NCI-H526 treated with DMSO at 0.1 percent for 48 hours (cell line): ENCODE measurements at places on chromosomes 11 and 22.

GRCh38 chr11:131957875-131958274, 587.5 kb downstream of the NTM start:
- DNase-seq = no peak

GRCh38 chr11:34064291-34064690, 12.8 kb downstream of the CAPRIN1 start:
- DNase-seq = no peak

DNA sequence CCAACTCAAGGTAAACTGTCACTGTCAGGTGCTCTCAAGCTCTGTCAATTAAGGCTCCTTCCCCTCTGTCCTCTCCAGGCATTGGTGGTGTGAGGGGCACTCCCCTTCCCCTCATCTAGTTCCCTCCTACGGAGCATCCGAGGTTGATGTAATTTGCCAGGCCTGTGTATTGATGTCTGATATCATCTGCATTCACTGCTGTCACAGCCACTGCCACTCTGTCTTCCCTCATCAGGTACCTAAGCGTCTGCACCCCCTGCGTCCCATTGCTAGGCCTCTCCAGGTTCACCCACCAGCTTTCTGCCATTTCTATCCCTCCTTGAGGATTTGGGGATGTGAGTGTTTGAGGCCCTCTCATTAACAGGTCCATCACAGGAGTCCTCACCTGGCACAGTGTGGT, 50.0 kb upstream of the SYT13 start:
- DNase-seq = no peak

GRCh38 chr11:63791495-63792167, 21.6 kb upstream of the SPINDOC start:
- no peak for DNase-seq

DNA sequence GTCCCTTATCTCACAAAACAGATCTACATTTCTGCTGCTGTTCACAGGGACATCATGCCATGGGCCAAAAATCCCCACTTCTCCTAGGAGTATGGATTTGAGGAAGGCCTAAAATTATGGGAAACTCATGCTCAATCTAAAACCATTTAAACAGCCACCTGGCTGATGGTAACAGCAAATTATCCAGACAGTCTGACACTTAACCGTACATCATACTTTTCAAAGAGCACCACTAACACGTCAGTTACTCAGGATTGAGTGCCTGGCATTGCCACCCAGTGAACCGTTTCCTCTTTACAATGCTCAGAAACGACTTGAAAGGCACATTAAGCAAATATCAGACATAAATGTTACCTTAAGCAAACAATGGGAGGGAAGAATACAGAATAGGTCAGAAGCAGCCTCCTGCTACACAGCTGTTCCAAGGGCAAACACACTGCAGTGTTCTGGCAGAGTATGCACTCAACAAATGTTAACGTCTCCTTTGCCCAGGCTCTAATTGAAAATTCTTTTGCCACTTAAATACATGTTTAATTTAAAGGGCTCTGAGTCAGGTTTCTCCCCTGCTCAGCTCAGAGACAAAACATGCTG, 18.8 kb upstream of the SLC36A4 start:
- DNase-seq = peak; percentile 100

- no peak for DNase-seq
Measured at GRCh38 chr11:57432149-57432561, 5.2 kb upstream of the SLC43A3 start.

- no peak for DNase-seq
Measured at GRCh38 chr11:104380358-104380757, 216.4 kb upstream of the PDGFD start.

- no peak for DNase-seq
Measured at GRCh38 chr22:46866591-46866990, 104.1 kb downstream of the TBC1D22A start.

DNA sequence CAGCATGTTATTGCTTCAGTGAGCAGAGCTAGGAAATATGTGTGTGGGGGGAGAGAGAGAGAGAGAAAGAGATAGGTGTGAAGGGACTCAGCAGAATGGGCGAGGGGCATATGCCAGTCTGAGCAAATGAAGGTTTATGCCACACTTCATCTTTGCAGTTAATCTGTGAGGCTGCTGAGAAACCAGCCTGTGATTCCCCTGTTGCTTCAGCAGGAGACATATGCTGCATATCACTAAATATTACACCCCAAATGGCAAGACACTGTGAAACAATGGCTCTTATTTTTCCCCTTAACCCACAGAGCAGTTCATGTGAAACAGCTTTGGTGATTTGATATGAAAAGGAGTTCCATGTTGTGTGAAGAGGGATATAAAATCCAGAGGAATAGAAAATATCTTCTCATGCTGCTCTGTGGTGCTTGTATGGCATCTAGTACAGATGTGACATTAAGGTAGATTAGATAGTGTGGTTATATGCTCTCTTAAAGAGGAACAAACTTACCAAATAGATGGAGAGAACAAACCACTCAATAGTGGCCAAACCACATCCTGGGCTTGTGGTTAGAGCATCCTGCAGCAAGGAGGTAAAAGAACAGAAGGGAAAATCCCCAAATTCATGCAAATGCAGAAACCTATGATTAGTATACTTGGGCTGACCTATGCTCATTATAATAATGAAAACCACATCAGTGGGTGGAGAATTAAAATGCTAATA, 864.2 kb downstream of the FAM181B start:
- no peak for DNase-seq

GRCh38 chr11:111417011-111417765, 38.1 kb upstream of the POU2AF1 start:
- DNase-seq = peak; percentile 74

GRCh38 chr11:19510468-19510867, 202.2 kb upstream of the NAV2 start:
- no peak for DNase-seq

- DNase-seq = no peak
Measured at GRCh38 chr11:85945296-85945695, 90.1 kb downstream of the CCDC83 start.

- no peak for DNase-seq
Measured at GRCh38 chr22:23223569-23224317, 43.4 kb downstream of the BCR start.
